ENCODE measurements at places on chromosomes 11 and 22.

- DNase-seq: no peak
Measured at GRCh38 chr11:57511741-57512430, 3.6 kb downstream of the SLC43A1 start.

GRCh38 chr11:130760515-130761125, 155.7 kb downstream of the SNX19 start:
- DNase-seq: no peak

GRCh38 chr11:75147875-75148263, 3.0 kb upstream of the SLCO2B1 start:
- no peak for DNase-seq

DNA sequence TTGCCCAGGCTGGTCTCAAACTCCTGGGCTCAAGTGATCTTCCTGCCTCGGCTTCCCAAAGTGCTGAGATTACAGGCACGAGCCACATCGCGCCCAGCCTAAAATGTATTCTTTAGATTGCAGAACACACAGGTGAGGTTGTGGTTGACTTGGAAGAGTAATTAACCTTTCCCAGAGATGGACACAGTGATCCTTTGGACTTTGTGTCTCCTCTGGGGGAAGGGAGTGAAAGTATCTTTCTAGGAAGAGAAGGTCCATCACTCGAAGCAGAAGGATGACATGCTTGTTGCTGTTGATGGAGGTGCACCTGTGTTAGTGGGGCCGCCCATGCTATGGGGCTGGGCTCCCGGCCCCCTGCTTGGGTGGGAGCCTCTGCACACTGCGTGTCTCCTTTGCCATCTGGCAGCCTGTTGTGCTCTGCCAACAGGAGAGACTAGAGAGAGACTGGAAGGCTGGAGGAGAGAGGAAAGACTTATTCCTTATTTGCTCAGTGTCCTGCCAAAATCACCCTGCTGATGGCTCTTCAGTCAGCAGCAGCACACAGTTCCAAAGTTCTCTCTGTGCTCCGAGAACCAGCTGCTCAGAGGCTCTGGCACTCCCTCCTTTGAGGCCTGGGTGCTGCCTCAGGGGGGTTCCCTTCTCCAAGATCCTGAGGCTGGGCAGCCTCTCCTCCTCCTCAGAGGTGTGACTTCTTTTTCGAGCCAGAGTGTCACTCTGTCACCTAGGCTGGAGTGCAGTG, 33.1 kb upstream of the CYB5R3 start:
- DNase-seq: no peak

GRCh38 chr11:1221848-1222311, 986 bp upstream of the MUC5B start:
- DNase-seq: no peak

GRCh38 chr11:62591448-62592145, at the start of gene TUT1:
Gene TUT1, minus strand, starts transcription at chr11:62591523. Its CDS starts 38 bp downstream, at chr11:62591485.
- DNase-seq: peak; percentile 87

- DNase-seq: no peak
Measured at GRCh38 chr11:69931994-69932910, 113.0 kb upstream of the FGF3 start.

DNA sequence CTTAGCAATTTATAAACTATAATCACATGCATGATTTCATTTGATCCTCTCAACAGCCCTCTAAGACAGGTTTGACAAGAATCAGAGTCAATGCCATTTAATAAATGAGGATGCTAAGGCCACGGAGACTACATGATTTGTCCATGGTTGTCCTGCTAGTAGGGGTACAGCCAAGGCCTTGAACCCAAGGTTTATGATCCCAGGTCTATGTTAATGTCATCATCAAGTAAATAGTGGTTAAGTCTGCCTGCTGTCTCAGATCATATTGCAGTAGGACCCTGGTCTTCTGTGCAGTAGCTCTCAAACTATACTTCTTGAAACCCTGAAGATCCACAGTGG, 17.7 kb upstream of the SYTL2 start:
- no peak for DNase-seq

GRCh38 chr11:19243143-19243542, 2.4 kb upstream of the E2F8 start:
- no peak for DNase-seq

DNA sequence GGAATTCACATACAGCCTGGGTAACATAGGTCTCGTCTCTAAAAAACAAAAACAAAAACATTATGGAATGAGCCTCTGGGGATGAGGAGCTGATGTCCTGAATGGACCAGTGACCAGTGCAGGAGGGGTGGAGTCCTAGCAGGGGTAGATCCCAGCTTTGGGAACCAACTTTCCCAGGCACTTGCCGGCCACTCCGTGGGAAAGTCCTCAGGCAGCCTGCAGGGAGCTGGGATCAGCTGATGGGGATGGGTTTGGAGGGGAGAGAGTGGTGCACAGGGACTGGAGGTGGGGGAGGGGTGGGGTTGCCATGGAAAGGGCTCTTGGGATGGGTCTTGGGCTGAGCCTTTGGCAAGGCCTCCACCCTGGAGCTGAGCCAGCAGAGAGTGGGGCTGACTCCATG, 19.1 kb downstream of the MGAT3 start:
- no peak for DNase-seq

DNA sequence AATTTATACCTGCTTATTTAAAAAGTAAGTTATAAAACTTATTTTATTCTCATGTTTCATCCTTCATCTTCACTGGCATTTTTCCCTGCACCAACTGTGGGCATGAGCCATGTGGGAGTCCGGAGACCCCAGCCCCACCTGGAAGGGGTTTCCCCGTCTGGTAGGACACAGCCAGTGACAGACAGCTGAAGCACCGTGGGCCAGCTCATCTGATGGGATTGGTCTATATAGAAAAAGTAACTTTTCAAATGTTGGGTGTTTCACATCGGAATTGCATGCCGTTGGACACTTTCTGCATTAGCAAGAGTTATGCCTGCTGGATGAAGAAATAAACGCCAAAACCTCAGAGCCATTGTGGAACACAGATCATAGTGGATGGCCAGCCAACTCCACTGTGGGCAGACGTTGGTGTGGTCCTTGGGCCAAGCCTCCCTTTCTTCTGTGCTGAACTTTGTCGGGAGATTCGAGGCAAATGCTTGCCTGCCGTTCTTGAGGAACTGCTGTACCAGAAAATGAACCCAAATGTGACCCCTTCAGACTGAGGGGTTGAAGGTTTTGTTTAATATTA, 1329.3 kb downstream of the TBC1D22A start:
- no peak for DNase-seq

DNA sequence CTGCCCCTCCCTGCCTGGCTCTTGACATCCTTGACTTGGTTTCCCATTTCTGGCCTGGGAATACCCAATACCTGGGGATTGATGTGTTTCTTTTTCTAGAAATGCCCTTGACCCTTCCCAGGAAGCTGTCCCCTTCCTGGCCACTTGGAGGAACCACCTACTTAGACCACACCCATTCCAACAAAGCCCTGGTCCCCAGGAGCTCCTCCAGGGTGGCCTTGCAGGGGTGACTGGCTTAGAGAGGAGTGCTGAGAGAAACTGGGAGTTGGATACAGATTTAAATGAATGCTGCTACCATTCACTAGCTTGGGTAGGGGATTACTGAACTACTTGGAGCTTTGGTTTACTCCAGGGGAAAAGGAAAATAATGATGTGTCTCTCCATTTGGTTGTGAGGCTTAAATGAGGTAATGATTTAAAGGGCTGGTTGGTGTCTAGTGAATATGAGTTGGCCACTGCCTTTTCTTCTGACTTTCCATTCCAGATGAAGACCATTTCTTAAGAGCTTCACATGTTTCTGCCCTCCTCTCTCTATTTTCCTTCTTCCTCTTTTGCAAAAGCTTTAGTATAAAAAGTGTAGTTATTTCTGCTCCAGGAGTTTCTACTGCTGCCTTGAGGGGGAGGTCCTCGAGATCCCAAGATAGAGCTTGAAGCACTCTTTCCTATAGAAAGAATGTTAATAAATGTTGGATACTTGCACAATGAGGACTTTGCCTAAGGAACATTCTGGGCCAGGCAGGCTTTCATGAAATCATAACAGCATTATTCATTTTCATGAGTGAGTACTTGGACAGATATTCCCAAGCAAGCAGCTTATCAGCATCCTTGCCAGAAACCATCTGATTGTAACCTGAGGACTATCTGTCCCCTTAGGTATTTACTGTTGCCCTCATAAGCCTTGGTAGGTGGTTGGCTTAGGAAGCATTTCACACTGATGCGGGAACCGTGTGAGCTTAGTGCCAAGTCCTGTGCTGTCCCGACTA, 22.4 kb downstream of the PANX1 start:
- no peak for DNase-seq

- DNase-seq: no peak
Measured at GRCh38 chr11:134126217-134126822, 57.4 kb downstream of the JAM3 start.

GRCh38 chr22:44603767-44604166, 98.2 kb upstream of the PRR5 start:
- no peak for DNase-seq

DNA sequence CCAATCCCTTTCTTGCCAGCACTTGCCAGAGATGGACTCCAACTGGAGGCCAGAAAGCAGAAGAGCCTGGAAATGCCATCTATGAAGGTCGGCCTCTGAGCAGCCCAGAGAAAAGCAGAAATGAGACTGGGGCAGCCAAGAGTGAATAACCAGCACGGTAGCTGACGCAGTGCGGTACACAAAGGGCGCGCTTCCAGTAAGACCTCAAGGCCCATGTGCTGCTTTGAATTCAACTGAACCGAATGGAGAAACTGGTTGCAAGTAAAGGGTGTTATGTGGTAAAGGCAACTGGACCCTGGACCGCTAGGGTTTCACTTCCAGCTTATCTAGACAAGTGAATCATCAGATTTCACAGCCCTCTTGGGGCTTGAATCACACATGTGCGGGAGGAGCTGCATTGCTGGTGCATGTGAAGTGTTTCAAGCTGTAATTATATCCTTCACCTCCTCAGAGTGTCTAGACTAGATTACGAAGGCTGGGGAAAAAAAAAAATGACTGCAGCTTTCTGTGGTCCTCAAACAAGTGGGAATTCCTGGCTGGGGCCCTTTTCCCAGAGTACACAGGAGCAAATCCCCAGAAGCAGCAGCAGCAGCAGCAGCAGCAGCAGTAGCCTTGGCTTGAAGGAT, 128.9 kb downstream of the CCDC34 start:
- peak; percentile 57 for DNase-seq

DNA sequence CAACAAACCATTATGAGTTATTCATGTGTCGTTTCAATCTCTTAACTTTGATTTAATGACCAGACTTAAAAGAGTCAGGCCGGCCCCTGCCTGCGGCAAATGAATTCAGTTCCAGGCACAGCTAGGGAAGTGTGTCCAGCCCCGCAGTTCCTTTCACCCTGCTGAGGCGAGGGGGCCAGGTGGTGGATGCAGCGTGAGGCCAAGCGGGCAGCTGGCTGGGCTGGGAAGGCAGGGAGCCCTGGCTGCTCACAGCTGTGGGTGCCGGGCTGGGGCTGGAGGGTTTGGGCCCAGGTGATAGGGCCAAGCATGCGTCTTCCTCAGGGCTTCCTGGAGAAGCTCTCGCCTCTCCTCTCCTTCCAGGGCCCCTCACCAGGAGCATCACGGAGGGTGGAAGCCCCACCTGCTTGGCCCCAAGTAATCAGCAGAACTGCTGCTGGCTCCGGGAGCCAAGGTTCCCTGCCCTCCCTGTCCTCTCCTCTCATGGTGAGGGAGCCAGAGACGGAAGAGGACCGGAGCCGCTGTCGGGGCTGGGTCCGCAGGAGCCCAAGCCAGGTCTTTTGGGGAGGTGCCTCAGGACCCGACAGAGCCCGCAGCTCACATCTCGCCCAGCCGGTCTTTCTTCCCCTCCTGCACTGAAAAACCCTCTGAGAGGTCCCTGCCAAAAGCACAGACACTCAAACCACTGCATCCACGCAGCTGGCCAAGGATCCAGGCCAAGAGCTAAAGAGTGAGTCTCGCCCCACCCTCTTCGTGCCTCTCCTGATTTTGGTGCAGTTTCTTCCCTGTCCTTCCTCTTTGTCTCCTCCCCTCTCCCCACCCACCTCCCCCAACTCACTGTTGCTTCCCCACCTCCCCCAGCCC, 97.0 kb downstream of the ST3GAL4 start:
- no peak for DNase-seq

DNA sequence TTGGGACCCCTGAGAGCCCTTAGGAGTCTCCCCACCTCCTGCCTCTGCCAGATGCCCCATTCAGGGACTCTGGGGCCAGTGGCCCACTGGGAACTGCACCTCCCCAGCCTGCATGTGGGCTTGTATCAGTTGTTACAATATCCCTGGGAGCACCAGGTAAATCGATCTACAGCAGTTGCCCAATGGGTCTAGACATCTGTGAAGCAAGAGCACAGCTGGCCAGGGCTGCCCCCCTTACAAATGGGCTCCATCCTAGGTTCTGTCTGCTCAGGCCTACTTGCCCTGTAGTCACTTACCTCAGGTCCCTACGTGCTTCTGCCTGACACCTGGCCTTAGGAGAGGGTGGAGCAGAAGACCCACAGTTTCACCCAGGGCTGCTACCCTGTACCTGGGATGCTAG, 62.7 kb downstream of the HIRA start:
- no peak for DNase-seq

DNA sequence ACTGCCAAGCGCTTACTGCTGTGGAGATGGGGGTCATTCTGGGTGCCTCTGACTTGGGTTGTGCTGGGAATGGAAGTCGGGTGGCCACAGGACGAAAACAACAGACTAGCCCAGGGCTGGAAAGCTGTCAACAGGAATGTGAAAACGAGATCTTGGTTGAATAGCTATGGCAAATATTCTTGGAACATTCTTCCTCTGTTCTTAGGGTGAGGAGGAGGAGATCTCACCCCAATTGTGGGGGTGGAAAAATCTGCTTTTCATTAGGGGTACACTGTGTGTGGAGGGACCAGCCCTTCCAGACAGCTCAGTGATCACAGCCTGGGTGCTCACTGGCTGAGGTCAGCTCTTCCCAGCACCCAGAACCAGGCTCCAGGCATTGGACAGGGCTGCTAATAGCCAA, 52.0 kb upstream of the PRSS23 start:
- no peak for DNase-seq

DNA sequence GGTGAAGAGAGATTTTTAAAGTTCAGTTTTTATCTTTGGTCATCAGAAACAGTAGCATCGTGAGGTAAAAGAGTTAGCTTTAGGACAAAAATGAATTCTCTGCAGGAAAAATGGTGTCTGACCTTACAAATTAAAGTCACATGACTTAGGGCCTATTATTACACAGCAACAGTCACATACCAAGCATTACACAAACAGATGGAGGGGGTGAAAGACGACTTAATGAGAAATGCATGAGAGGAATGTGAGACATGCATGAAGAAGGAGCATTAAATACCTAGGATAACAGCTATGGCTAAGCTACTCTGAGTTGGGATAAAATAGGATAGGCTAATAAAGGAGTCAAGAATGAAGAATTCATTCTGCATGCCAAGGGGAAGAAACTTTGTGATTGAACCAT, 77.5 kb downstream of the BLID start:
- no peak for DNase-seq

GRCh38 chr22:47127441-47127871, 365.0 kb downstream of the TBC1D22A start:
- no peak for DNase-seq

DNA sequence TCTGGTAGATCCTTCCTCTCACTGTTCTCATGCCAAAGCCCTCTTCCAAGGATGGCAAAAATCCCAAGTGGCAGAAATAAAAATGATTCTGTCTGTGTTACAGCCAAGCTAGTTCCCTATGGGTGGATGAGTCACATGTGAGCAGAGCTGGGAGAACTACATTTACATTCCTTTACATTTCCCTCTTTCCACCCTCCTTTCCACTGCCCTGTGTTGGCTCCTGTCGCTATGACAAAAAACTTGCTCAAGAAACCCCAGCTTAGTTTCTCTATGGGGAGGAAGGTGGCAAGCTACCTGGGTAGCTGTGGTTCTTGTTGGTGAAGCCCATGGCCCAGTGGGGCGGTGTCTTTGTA, 10.2 kb upstream of the DDB2 start:
- peak; percentile 4 for DNase-seq
